ENCODE measurements at places on chromosomes 5 and 9.

DNA sequence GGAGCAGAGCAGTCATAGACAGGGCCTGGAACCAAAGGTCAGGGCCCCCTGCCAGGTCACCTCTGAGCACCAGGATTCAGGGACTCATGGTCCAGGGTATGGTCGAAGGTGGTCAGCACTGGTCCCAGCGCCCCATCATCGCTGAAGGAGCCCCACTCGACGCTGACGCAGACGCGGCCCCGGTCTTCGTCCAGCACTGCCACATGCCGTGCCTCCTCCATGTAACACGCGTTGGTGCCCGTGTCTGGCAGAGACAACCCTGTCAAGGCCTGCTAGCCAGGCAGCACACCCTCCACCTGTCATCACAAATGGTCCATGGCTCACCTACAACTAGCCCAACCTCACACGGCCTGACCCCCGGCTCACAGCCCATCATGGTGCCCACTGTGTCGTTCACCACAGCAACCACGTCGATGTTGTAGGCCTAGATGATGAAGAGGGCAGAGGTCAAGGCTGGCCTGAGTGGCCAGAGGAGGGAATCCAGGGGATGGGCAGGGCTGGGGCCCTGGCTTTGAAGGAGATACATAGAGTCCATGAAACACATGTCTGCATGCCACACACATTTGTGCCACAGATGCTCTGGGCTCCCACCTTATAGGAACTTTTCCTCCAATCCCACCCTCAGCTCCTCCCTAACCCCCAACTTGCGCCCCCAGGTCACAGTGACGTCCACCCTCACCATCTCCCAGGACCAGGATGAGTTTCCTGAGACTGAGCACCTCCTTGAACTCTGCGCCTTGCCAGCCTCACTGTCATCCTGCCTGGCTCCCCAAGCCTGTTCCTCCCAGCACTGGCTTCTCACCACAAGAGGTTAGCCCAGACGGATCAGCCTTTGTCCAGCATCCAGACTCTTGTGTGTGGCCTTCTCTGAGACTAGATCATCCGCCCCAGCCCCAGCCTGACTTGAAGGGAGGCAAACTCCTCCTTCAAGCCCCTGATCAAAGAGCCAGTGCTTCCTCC is 9.5 kb downstream of the HK3 start:
- DNase-seq = no peak

- DNase-seq = peak; percentile 35
Measured at GRCh38 chr5:142770650-142771609, 753 bp downstream of the ARHGAP26 start.

GRCh38 chr5:133942614-133943474 is 25.6 kb downstream of the C5orf15 start:
- DNase-seq = no peak

DNA sequence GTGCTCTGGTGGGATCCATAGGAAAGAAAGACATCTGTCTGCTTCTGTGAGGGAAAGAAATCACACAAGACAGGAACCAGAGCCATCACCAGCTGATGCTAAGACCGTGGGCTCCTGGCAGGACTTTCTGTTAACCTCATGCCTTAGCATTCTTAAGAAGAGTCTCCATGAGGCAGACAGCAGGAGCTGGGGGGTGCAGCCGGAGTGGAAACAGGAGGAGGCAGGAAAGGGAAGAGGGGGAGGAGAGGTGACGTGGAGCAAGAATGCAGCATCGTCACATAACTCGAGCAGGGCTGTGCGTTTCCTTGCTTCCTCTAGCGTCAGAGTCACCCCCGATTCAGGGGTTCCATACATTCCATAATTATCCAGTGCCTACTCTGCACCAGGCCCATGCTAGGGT is 53.6 kb downstream of the ERGIC1 start:
- DNase-seq = no peak

DNA sequence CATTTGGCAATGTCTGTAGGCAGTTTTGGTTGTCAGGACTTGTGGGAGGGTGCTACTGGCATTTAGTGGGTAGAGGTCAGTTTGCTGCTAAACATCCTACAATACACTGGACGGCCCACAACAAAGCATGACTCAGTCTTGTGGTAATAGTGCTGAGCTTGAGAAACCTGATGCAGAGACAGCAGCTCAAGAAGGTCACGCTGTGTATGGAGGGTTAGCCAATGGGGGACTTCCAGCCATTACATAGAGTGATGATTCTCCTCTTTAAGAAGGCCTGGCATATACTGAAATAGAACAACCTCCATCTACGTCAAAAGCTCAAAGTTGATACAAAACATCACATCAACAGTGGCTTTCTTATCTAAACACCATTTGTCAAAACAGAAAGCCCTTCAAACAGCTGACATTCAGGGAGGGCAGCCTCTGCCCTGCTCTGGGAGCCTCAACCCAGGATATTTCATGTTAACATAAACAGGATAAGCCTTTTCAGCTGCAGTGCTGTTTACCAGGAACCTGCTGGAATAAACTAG is 143.0 kb downstream of the GPBP1 start:
- no peak for DNase-seq

DNA sequence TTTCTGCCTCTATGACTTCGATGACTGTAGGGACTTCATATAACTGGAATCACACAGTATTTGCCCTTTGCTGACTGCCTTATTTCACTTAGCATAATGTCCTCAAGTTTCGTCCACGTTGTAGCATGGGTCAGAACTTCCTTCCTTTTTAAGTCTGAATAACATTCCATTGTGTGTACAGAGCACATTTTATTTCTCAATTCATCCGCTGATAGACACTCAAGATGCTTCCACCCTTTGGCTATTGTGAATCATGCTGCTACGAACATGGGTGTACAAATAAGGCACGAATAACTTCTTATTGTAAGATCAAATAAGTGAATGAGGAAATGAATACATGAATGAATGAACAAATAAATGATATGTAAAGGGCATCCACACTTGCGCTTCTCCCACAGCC is 13.0 kb downstream of the BARX1 start:
- no peak for DNase-seq

- no peak for DNase-seq
Measured at GRCh38 chr9:70448919-70449318, 34.5 kb upstream of the KLF9 start.

GRCh38 chr9:86112057-86112456 is 12.7 kb upstream of the GOLM1 start:
- DNase-seq = no peak

GRCh38 chr5:72476275-72476674 is 30.9 kb downstream of the ZNF366 start:
- DNase-seq = no peak

DNA sequence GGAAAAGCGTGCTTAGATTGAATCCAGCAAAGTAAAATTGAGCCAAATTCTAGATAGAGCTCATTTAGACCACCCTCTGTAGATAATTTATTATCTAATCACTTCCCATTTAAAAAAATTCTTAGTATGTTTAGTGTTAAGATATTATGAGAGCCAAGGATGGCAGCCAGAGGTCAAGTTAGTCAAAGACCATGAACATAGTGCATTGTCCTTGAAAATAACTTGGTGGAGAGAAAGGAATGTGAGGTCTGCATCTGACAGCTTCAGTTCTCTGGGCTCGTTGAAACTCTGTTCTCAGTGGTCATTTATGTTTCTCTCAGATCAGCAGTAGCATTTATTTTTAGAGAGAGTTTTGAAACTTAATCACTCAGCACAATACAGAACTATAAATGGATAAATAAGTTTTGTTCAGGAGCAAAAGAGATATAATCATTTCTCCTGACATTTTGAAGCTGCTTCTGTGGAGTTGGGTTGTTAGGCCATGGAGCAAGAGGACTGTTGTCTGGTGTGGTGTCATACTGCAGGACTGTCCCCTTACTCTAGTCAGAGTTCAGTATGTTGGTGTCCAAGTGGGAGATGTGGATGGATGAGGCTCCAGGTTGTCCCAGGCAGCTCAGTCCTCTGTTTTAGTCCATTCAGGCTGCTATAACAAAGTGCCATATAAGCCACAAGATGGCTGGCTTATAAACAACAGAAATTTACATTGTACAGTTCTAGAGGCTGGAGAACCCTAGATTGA is 337.7 kb downstream of the FBXL7 start:
- DNase-seq = no peak

DNA sequence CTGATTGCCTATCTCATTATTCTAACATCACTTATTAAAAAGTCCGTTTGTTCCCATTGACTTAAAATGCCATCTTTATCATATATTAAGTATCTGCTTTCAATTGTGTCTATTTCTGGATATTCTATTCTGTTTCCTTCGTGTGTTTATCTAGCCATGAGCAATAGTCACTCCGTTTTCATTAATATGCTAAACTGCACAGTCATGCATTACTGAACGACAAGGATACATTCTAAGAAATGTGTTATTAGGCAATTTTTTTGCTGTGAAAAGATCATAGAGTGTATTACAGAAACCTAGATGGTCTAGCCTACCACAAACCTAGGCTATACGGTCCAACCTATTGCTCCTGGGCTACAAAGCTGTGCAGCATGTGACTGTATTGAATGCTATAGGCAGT is 482.9 kb downstream of the IRX1 start:
- DNase-seq = no peak

GRCh38 chr5:179733772-179734126 is 1.1 kb downstream of the MAML1 start:
- no peak for DNase-seq

DNA sequence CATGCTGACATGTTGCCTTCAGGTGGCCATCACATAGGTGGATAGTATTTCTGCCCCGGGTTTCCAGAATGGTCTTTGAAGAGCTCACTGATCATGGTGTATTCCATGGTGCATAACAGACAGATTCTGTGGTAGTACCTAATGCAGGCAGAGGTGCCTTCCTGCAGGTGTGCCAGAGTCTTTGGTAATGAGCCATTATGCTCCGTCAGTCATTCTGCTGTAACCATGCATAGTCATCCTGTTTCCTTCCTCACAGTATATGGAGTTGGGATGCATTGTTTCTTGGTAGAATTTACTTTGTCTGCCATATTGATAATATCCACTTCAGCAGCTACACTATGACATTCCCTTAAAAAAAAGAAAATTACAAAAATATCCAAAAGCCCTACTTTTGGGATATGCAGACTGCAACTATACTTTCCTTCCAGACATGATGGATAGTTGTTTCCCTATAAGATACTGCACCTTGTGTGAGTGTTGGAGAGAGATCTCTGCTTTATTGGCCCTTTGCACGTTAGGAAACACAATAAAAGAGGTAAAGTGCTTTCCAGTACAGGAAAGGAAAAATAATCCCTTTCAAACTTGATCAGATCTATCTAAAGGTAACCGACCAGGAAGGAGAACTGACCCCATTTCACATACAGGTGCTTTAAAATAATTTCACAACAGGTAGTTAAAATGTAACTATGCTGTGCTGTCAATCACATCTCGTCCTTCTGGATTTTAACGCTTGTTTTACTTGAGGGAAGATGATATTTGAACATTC is 537.5 kb upstream of the WWC1 start:
- DNase-seq = no peak

DNA sequence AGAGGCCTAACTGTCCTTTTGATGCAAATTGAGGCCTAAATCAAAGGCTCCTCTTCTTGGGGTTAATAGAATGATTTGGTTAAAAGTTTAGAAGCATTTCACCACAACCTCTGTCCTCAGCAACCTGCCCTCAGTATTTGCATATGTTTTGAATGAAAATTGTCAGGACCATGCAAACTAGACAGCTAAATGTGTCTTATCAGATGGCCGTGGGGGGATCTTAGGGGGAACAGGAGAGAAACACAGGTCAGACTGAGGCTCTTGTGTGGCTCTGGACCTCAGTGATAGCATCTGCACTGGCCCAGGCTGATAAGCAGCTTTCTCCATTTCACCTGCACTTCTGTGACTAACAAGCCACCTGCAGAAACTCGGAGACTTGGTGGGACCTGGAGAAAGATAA is 49.0 kb downstream of the FOXI1 start:
- no peak for DNase-seq

- DNase-seq = no peak
Measured at GRCh38 chr5:170785416-170785815, 1.9 kb downstream of the GABRP start.

- no peak for DNase-seq
Measured at GRCh38 chr9:5873439-5873838, 17.2 kb upstream of the MLANA start.

DNA sequence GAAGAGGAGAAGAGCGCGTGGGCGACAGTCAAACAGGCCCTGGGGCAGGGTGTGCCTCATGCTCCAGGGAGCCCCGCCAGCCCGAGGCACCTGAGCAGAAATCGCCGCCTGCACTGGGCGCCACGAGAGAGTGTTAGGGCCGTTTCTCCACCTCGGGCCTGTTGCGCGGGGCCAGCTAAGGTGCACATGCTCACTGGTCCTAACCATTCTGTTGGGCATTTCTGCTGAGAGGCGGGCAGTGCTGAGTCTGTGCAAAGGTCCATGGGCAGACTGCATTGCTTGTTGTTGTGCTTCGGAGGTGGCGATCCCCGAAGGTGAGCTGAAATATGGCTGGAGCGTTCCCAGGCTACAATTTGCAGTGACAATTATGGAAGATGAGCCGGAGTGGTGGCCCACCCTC is 367.8 kb upstream of the SPATA31A5 start:
- no peak for DNase-seq

- no peak for DNase-seq
Measured at GRCh38 chr9:111023128-111023527, 15.1 kb downstream of the LPAR1 start.

DNA sequence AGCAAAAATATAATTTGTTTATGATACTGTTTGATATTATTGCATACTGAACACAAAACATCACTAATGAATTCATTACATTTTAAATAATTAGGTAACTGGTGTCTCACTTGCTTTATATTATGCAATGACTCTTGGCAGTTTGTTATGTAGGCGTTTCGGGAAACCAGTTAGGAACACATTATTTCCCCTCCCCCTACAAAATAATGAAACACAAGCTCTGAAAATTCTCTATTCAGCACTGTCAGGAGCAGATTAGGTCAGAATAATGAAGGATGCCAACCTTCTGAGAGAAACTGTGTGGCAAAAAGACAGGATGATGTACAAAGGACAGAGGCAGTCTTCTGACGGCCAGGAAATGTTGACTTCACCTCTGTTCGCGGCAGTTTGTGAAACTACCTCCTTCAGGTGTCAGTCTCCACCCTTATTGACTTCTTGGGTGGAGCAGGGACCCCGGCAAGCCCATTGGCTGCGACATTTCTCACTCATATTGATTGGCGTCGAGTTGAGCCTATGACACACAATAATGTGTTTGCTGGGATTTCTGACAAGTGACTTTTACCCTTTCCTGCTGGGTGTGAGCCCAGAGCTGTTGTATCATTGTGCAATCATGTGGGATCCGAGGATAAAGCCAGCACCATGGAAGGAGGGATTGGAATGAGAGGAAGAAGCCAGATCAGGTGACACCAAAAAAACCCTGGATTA is 33.9 kb downstream of the SH3PXD2B start:
- DNase-seq = no peak

- no peak for DNase-seq
Measured at GRCh38 chr5:170846846-170847245, 15.0 kb upstream of the RANBP17 start.

DNA sequence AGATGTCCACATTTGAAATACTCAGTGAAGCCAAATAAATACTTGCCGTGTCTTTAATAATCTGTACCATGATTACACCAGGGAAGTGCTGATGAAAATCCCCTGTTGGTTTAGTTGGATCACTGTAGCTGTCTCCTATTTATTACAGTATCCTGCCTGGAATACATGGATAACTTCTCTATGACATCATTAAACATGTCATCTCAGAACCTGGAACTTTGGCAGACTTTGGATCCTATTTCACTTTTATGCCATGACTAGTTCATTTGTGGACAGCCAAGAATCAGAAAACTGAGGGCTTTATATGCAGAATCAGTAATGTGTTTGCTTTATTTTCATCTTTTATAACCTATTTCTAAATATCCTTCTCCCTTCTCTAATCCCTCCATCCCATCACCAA is at the start of gene TXNDC8:
TXNDC8 (minus strand) TSS at position 137 of the 400 bp plus-strand sequence.
- DNase-seq = no peak

- DNase-seq = no peak
Measured at GRCh38 chr5:68243681-68244080, 28.1 kb downstream of the PIK3R1 start.

- DNase-seq = no peak
Measured at GRCh38 chr9:7653262-7653661, 146.3 kb downstream of the DMAC1 start.

All from stimulated activated CD8-positive, alpha-beta memory T cell treated with anti-CD3 and anti-CD28 coated beads, Interleukin-7, amount 100 ng/mL, for 1 hour (primary cell).